WTC11 (cell line): ENCODE measurements at places on chromosomes 5 and 9. TPM values are rescaled to one million over a fixed set of nuclear protein-coding genes. Genes with fewer than 3 reads are reported as not detected.

Gene CACFD1
- total RNA-seq, result 22.5 to 38.7 TPM (median 29.5 TPM) in 3 replicates

Gene FBP2
- not detected in 3 replicates for total RNA-seq

Gene ORM2
- 0.73 to 1.6 TPM (median 1.0 TPM) in 3 replicates for total RNA-seq

Gene TAF1L
- 0.02 to 0.09 TPM in 2 of 3 replicates, not detected in the other for total RNA-seq

Gene PCDHGB5
- total RNA-seq, result 7.6 to 9.7 TPM (median 7.7 TPM) in 3 replicates

Gene CCL21
- total RNA-seq, result 0.37 TPM in 1 of 3 replicates, not detected in the others

Gene SLCO4C1
- total RNA-seq, result 5.4 to 6.2 TPM (median 6.0 TPM) in 3 replicates

Gene MLLT3
- total RNA-seq, result 7.0 to 11.6 TPM (median 10.0 TPM) in 3 replicates

Gene NSA2
- 65.5 to 75.6 TPM (median 68.8 TPM) in 3 replicates for total RNA-seq

Gene BASP1
- total RNA-seq, result 108 to 123 TPM (median 119 TPM) in 3 replicates

Gene GHR
- 0.48 to 0.57 TPM (median 0.53 TPM) in 3 replicates for total RNA-seq

Gene FCHSD1
- total RNA-seq, result 43.6 to 50.3 TPM (median 44.8 TPM) in 3 replicates

Gene APC
- 31.8 to 40.0 TPM (median 33.1 TPM) in 3 replicates for total RNA-seq
